Amniotic epithelial cell (primary cell): ENCODE measurements at places on chromosomes 4 and X.
A peak's percentile ranks its signal among the peaks of the same experiment; 100 is the strongest.

DNA sequence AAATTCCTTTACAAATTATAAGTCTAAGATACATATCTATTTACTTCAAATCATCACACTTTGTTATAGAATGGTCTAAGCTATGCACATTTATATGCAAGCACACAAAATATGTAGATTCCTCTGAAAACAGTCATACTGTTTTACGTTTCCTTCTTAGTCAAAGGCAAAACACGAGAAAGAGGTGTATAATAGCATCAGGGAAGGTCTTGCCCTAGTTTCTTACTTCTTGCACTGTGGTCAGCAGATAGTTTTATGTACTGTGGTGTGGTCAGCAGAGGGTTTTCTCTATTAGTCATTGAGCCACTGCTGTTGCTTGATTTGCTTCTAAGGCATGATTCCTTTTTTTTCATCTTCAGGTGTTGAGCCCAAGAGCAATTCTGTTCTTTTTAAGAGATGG, 117.7 kb downstream of the ADAM29 start:
- DNase-seq, result no peak

GRCh38 chr4:184265546-184266351, 48.1 kb upstream of the ENPP6 start:
- DNase-seq, result peak; percentile 54

DNA sequence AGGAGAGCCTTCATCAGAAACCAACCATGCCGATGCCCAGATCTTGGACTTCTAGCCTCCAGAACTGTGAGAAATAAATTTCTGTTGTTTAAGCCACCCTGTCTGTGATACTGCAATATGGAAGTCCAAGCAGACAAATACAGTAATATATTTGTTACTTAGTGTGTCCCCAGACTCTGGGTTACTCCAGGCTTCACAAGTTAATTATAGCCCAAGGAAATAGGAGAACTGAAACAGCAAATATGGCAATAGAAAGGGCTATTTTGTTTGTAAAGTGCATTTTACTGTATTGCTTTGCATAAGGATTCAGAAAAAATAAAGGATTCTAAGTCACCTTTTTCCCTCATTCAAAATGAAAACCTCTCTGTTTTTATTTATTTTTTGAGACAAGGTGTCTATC, 15.7 kb downstream of the TIGD4 start:
- no peak for DNase-seq

- DNase-seq, result no peak
These were observed 376.3 kb upstream of the LCORL start for GRCh38 chr4:18397681-18398390.

DNA sequence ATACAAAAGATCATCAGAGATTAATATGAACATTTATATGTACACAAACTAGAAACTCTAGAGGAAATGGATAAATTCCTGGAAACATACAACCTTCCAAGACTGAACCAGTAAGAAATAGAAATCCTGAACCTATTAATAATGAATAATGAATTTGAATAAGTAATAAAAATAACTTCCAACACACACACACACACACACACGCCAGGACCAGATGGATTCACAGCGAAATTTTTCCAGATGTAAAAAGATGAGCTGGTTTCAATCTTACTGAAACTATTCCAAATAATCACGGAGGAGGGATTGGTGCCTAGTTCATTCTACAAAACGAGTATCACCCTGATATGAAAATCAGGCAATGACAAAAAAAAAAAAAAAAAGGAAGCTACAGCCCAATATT, 1095.0 kb downstream of the FAT4 start:
- DNase-seq, result no peak
